Activated CD4-positive, alpha-beta T cell treated with anti-CD3 and anti-CD28 coated beads for 36 hours (primary cell): ENCODE measurements at places on chromosomes 13 and 19.

- DNase-seq = no peak
Measured at GRCh38 chr13:112362021-112362420, 14.1 kb upstream of the SPACA7 start.

GRCh38 chr13:107031716-107032115 lies 463.8 kb upstream of the ARGLU1 start:
- DNase-seq = no peak

DNA sequence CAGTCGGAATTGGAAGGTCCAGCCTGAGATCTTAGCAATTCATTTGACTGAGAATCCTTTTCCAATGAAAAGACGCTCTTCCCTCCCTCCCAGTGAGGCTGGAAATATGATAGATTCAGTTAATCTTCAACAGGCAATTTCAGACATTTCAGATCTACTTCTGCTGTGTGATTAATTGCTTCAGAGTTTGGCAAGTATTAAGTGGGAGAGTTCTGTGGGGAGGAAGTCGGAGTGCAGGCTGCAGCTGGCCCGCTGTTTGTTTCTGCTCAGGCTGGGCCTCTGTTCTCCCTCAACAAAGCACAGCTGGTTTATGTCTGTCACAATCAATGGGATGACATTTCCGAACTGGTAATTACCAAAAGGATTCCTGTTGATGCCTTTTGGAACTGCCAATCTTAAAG lies 178.2 kb downstream of the NDFIP2 start:
- no peak for DNase-seq

DNA sequence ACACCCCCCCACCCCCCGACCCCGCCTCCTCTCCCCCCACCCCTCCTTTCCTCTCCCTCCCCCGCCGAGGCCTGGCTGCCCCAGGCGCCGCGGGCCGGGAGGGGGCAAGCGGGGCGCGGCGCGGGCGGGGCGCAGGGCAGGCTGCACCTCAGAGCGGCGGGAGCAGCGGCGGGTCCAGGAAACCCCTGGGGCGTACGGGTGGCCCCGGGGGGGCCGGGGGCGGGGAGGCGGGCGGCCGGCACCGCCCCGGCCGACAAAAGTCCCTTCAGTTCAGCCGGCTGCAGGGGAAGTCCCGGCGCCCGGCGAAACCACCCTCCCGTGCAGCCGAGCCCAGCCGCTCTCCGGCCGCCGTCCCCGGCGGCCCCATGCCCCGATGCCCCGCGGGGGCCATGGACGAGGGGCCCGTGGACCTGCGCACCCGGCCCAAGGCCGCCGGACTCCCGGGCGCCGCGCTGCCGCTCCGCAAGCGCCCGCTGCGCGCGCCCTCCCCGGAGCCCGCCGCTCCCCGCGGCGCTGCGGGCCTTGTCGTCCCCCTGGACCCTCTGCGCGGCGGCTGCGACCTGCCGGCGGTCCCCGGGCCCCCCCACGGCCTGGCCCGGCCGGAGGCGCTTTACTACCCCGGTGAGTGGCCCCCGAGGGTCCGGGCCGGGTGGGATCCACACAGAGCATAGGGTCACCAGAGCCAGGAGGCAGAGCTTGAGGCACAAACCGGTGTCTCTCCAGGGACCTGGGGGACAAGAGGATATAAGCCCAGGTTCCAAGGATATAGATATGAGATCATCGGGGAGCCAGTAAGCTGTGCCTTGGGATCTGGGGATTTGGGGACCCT lies at the start of gene BCL3:
Gene BCL3, plus strand, starts transcription at position 283 of the 829 bp plus-strand sequence. Its CDS starts 83 bp downstream, at position 366.
- DNase-seq = peak; percentile 87

DNA sequence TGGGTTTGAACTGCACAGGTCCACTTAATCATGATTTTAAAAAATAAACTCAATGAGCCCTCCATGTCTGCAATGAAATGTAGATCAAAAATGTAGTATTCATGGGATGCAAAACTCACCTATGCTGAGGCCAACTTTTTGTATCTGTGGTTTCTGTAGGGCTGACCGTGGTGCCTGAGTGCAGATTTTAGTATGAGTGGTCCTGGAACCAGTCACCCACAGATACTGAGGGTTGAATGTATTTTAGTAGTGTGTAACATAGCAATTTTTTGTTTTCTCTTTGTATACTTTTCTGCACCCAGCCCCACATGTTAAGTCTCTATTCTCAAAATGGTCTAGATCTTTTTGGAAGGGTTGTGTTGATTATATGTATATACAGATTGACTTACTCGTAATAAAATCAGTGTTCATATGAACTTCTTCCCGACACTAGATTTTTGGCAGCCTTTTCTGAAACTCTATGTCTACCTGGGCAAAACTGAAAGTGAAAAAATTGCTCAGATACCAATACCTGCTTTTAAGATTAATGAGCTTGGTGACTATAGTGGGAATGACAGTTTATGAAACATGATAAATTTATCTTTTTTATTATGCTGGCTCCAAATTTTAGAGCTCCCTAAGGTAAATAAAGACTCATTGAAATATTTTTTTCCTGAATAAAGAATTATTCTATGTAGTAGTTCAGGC lies 51.6 kb downstream of the DNAJC15 start:
- DNase-seq = peak; percentile 26

DNA sequence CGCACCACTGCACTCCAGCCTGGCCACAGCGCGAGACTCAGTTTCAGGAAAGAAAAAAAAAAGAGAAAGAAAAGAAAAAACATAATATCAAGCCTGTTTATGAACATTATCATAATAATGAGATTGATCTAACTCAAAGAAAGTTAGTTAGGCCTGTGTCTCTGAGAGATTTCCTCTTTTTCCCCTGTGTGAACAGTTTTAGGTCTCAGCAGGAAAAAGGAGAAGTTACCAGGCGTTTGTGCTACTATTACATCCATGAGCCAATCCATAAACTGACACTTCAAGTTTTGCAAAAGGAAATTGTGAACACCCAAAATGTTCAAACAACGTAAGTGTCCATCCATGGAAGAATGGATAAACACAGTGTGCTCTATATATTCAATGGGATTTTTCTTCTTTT lies 3.8 kb downstream of the TARM1 start:
- DNase-seq = no peak

DNA sequence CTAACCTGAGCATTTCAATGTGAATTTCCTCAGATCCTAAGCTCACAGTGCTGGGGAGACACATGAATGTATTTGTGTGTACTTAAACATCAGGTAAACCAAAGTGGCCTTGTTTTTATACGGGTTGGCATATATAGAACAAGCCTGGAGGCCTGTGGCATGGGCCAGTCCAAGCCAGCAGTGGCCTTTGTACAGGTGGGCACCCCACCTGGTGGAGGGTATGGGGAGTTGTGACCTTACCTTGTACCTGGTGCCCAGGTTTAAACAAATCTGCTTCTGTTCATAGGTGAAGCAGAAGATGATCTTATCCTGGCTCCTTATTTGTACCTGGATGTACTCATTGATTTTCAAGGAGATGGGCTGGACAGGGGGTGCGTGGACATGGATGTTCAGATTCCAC lies 71.0 kb downstream of the ERICH6B start:
- DNase-seq = no peak

DNA sequence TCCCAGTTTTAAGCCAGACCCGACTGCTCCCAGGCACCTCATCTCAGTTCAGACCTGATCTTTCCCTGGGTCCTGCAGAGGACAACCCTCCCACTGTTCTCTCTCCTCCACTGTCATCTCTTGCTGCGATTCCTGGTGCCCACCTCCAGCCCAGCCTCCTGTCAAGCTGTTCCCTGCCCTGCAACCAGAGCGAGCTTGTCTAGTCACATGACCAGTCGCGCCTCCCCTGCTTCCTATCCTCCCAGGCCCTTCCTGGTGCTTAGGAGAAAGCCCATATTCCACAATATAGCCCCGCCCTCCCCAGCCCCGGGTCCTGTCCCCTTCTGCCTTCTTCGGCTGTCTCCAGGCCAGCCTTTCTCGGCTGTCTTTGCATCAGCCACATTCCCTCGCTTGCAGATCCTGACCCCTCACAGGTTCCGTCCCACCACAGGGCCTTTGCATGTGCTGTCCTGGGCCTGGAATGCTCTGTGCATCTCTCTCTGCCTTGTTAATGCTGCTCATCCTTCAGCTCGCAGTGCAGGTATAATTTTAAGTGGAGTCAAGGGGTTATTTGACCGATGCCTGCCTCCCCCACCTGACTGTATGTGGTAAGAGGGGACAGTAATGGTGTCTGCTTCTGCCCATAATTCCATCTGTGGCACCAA lies 88.8 kb downstream of the IER2 start:
- DNase-seq = no peak

- no peak for DNase-seq
Measured at GRCh38 chr19:4981681-4981958, 12.7 kb downstream of the KDM4B start.

GRCh38 chr13:107118506-107118905 lies 550.6 kb upstream of the ARGLU1 start:
- no peak for DNase-seq

- no peak for DNase-seq
Measured at GRCh38 chr19:12295191-12295590, 508 bp upstream of the ZNF44 start.

- no peak for DNase-seq
Measured at GRCh38 chr13:100671389-100672182, 3.0 kb downstream of the TMTC4 start.

GRCh38 chr13:48804821-48805601 lies 151.3 kb downstream of the CYSLTR2 start:
- peak; percentile 17 for DNase-seq

DNA sequence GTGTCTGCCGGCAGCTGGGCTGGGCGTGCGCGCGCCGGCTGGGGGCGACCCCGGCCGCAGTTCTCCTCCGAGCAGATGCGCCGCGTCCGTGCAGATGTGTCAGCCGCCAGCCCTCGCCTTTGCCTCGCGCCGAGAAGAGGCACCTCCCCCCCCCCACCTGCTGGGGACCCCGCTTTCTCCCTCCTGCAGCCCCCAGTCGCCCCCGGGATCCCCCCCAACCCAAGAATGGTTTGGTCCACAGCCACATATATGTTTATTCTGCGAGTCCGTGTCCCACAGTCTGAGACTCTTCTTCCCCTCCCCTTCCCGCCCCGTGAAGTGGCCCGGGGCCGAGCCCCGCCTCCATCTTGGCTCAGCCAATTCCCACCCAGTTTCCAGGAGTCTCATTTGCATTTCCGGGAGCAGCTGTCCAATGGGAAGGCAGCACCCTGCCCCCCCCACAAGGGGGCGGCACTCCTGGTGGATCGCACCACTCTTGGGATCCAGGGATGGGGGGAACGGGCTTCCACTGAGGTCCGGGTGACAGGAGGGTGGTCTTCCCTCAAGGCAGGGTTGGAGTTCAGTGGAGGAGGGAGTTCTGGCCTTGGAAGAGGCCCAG lies 8.6 kb downstream of the ISOC2 start:
- peak; percentile 61 for DNase-seq

DNA sequence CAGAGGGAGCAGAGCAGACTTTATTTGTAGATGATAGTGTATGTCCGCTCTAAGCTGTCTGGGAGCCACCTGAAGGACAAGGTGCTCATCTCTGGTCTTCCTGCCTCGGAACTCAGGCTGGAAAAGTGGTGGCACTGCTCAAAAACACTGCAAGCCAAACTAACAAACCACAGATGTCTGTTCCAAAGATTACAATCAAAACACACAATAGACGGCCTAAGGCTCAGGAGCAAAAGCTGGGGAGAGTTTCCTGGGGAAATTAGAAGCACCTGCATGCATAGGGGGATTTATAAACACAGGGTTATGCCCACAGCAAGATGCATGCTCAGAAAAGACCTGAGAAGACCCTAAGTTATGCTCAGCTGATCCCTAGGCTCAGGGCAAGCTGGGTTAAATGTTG lies 9.4 kb upstream of the EVI5L start:
- no peak for DNase-seq

DNA sequence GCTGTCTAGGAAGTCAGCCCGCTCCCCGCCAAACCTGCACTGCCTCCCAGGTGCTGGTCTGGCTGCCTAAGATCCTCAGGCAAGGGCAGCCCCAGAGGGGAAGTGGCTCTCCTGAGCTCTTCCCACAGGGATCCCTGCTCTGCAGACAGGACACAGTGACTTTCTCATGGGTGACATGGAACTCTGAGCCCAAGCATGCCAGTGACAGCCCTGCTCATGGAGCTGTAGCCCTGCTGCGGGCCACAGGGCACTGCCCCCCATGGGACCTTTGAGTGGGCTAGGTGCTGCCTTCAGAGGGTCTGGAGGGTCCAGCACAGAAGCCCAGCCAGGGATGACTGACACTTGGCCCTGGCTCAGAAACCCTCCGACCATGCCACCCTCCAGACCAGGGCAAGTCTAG lies 109.1 kb downstream of the TUBA3C start:
- no peak for DNase-seq

GRCh38 chr19:11279505-11280236 lies 16.3 kb upstream of the TSPAN16 start:
- DNase-seq = peak; percentile 9

- no peak for DNase-seq
Measured at GRCh38 chr19:29664753-29665214, 477 bp upstream of the PLEKHF1 start.

DNA sequence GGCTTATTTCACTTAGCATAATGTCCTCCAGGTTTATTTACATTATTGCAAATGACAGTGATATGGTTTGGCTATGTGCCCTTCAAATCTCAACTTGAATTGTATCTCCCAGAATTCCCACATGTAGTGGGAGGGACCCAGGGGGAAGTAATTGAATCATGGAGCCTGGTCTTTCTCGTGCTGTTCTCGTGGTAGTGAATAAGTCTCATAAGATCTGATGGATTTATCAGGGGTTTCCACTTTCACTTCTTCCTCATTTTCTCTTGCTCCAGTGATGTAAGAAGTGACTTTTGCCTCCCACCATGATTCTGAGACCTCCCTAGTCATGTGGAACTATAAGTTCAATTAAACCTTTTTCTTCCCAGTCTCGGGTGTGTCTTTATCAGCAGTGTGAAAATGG lies 109.6 kb downstream of the VWA8 start:
- DNase-seq = no peak

DNA sequence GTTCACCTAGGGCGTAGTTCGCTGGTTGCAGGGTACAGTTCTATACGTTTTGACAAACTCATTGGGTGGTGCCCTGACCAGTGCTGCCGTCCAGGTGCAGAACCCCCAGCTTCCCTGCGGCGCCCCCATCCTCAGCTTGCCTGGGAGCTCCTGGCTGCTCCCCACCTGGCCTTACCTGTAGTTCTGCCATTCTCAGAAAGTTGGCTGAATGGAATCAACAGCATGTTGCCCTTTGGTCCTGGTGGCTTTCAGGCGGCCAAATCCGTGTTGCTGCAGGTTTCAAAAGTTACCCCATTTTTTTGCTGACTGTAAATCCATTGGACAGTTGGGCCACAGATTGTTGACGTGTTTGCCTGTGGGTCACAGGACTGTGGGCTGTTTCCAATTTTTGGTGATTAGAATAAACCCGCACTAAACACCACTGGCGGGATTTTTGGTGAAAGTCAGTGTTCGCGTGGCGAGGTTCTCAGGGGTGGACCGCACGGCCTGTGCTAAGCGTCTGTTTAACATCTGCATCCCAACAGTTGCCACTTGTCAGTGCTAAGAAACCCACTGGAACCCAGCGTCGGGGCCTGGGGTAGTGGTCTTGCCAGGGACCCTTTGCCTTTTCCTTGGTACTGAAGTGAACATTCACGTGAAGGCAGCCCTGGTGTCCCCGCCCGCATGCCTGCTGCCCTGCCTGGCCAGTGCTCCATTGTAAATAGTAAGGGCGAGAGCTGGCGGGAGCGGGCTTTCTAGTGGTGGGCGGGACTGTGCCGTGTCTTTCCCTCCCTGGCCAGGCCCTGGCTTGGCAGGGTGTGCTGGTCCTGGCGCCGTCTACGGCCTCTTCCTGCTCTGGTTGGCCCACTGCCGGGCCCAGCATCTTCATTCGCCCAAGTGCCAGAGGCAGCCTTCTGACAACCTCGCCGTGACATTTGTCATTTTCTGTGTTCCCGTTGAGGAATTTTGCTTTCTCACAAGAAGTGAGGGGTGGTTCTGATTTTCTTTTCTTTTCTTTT lies 3.3 kb downstream of the DOT1L start:
- DNase-seq = no peak

- no peak for DNase-seq
Measured at GRCh38 chr19:14968247-14968646, 11.4 kb downstream of the SLC1A6 start.

- no peak for DNase-seq
Measured at GRCh38 chr19:8850488-8850887, 18.3 kb downstream of the MBD3L1 start.
